ENCODE measurements at places on chromosomes 3 and 15.
A peak's percentile ranks its signal among the peaks of the same experiment; 100 is the strongest.

DNA sequence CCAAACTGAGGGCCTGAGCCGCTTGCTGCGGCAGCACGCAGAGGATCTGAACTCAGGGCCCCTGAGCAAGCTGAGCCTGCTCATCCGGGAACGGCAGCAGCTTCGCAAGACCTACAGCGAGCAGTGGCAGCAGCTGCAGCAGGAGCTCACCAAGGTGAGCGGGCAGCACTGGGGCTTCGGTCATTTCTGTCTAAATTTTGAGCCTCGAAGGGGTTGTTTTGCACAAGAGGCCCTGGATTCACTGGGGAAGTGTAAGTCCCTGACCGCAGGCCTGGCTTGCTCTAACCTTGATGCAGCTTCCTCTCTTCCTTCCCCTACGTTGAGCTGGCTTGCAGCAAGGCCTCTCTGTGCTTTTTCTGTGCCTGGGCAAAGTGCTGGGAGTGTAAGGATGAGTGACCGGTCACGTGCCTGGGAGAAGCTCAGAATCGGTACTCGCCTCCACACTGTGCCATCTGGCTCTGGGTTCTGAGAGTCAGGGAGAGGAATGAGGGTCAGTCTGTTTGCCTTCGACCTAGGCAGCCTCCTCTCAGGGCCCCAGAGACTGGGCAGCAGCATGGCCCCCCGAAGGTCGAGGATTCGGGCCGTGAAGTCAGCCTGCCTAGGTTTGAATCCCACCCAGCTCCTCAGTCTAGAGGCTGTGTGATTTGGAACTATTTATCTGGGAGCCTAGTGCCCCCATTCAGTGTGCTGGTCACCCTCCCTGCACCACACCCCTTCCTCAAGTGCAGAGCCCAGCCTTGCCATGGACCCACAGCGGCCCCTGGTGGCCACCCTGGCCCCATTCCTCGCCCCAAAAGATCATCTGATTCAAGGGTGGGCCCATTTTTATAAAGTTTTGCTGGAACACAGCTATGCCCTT is 1.4 kb downstream of the FES start:
- DNase-seq, result peak; percentile 70

GRCh38 chr3:50212502-50212901 is 7.4 kb downstream of the SLC38A3 start:
- DNase-seq, result no peak

DNA sequence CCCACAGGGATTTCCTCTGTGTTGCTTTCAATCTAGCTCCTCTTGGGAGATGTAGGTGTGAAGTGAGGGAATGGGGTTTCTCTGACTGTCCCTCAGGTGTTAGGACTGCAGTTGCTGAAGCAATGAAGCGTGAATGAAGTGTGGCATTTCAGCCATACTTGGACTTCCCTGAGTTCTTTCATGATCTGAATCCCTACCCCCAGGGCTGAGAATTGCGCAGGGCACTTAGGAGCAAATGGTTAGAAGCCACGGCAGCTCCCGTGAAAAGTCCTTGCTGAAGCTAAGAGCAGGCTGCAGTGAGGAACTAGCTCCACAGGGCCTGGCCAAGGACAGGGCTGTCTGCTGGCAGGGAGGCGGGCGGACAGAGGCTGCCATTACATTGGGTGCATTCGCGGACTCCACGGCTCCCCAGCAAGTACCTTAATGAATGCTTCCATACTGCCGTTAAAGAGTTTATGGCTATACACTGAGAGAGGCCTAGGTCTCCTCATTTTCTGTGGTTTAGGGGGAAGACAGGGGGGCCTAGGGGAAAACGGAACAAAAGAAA is 69.0 kb upstream of the RAD18 start:
- DNase-seq, result no peak

DNA sequence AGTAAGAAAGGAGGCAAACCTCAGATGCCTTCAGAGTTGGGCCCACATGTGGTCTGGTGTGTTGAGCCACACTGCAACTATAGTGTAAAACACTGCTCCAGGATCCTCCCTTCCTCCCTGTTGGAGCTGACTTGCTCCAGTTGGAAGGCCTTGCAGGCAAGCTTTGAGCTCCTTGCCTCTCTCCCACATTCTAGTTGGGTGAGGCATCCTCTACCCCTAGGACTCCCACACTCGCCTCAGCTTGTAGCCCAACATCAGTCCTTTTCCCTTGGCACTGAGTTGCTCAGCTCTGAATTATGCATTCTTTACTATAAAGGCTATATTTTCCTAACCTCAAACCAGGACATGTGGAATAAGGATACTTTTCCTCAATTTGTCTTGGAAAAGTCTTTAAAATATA is 143.9 kb downstream of the NECTIN3 start:
- DNase-seq, result no peak

GRCh38 chr15:60649845-60650548 is 171.1 kb upstream of the ICE2 start:
- peak; percentile 40 for DNase-seq

GRCh38 chr3:44932271-44932670 is 43.7 kb downstream of the ZDHHC3 start:
- DNase-seq, result no peak

- no peak for DNase-seq
These were observed 11.4 kb upstream of the OCA2 start for GRCh38 chr15:28110481-28110881.

DNA sequence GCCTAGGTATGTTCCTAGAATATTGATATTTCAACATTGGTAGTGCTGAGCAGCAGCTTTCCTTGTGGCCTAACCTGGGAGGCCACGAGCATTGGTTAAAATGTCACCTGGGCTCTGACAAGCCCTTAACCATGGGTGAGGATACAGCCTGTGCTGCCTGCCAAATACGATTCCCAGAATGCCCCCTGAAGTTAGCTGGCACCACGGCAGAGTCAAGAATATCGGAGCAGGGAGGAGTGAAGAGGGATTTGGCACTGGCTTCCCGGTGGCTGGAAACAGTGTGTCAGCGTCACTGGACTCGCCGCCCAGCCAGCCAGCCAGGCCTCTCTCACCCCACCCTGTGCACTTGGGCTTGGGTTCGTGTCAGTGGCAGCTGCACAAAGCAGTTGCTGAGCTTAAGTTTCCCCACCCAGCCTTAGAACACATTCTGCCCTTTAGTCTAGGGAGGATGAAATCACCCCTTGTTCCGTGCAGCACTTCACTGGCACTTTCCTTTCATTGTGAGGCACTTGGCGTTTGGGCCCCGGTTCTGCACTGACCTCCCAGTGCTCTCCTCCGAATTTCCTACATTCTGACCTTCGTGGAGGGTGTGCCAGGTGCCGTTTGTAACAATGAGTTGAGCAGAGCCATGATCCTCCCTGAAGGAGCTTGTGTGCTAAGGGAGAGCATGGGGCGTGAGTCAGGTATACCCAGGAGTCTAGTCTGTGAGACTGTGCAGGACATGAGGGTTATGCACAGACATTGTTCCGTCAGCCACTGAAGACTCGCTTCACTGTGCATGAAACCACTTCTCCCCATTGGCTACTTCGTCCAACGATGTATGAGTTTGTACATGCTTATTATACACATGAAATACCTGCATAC is 152.8 kb upstream of the BHLHE40 start:
- no peak for DNase-seq

GRCh38 chr15:78440375-78441373 is 2.7 kb downstream of the IREB2 start:
- no peak for DNase-seq

DNA sequence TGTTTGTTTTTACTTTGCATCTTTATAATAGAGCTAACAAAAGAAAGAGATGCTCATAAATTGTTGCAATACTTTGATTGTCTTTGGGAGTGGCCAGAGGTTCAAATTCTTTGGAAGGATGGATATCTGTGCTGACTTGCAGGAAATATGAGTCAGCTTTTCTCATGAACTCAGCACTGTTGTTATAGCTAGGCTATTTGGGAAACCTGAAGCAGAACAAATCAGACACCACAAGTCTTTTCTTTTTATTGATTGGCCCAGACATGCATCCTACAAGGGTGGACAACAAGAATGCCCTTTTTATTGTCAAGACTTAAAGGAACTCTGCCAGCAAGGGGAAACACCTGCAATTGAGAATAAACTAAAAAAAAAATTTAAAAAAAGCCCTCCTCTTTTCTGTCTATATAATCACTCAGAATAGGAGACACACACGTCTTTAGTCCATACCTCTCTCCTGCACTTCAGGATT is 4.6 kb upstream of the DENND4A start:
- DNase-seq, result no peak

DNA sequence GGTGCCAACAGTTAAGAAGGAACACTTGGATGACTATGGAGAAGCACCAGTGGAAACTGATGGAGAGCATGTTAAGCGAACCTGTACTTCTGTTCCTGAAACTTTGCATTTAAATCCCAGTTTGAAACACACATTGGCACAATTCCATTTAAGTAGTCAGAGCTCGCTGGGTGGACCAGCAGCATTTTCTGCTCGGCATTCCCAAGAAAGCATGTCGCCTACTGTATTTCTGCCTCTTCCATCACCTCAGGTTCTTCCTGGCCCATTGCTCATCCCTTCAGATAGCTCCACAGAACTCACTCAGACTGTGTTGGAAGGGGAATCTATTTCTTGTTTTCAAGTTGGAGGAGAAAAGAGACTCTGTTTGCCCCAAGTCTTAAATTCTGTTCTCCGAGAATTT is 3.0 kb downstream of the SKIL start:
- no peak for DNase-seq

- no peak for DNase-seq
These were observed at the start of gene LAMB2 for GRCh38 chr3:49132437-49133225. Gene LAMB2 (minus strand): TSS chr3:49133050. CDS start chr3:49132867, 183 bp downstream.

All from activated T-helper 9 cell treated with anti-CD3 and anti-CD28 coated beads, Interleukin-2, amount 50 U/mL, for 16 hours (primary cell).